ENCODE measurements at places on chromosomes 11 and 22.

DNA sequence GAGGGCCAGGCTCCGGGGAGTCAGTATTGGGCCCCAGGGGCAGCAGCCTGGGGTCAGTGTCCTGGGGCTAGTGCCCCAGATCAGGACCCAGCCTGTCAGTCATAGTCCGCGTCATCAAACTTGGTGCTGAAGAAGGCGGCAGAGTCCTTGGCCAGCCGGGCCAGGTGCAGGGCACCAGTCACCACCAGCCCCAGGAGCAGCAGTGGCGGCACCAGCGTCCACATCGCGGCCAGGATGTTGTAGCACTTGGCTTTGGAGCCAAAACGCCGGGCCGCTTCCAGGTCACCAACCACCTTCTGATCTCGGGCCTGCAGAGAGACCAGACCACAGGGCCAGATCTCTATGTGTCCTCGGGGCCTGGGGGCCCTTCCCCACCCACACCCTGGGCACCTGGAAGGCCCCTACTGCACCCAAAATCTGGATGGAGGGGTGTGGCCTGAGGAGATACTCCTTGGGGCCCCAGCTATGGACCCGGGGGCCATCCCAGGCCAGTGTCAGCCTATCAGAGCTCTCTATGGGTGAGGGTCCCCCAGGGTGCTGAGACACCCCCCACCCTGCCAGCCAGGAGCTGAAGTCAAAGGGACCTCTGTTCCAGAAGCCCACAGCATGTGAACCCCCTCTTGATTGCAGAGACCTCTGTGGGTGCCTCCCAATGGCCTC lies 790 bp downstream of the IFITM5 start:
- peak; percentile 10 for DNase-seq

DNA sequence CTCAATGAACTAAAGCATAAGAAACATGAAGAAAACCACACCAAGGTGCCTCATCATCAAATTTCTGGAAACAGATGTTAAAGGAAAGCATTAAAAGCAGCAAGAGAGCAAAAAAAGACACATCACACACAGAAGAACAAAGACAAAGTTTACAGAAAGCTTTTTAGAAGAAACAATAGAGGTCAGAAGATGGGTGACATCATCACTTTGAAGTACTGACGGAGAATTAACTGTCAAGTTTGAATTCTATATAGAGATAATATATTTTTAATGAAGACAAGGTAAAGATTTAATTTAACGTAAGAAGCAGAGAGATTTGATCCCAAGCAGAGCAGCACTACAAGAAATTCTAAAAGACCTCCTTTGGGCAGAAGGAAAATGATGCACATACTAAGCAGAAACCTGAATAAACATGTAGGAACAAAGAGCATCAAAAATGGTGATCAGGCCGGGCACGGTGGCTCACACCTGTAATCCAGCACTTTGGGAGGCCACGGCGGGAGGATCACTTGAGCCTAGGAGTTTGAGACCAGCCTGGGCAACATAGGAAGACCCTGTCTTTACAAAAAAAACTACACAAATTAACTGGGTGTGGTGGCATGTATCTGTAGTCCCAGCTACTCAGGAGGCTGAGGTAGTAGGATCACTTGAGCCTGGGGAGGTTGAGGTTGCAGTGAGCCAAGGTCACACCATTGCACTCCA lies 63.3 kb upstream of the RTL6 start:
- DNase-seq, result no peak

- no peak for DNase-seq
Measured at GRCh38 chr11:3046641-3047040, 10.6 kb downstream of the CARS1 start.

GRCh38 chr11:12234221-12234620 lies 123.8 kb downstream of the MICAL2 start:
- DNase-seq, result no peak

DNA sequence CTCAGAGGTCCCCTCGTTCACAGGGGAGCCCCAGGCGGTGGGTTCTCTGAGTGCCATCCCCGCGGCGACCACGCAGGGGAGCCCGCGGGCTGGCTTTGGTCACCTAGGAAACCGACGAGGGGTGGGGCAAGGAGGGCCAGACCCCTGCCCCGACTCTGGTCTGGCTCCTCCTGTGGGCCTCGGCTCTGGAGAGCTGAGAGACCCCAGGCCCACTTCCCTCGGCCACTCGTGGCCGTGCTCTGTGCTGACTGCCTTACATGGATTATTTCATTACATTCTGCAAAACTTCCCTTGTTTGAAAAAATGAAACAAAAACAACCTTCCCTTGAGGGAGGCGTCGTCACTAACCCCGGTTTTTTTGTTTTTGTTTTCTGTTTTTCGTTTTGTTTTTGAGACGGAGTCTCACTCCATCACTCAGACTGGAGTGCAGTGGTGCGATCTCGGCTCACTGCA lies 15.1 kb upstream of the CYTH4 start:
- peak; percentile 66 for DNase-seq

DNA sequence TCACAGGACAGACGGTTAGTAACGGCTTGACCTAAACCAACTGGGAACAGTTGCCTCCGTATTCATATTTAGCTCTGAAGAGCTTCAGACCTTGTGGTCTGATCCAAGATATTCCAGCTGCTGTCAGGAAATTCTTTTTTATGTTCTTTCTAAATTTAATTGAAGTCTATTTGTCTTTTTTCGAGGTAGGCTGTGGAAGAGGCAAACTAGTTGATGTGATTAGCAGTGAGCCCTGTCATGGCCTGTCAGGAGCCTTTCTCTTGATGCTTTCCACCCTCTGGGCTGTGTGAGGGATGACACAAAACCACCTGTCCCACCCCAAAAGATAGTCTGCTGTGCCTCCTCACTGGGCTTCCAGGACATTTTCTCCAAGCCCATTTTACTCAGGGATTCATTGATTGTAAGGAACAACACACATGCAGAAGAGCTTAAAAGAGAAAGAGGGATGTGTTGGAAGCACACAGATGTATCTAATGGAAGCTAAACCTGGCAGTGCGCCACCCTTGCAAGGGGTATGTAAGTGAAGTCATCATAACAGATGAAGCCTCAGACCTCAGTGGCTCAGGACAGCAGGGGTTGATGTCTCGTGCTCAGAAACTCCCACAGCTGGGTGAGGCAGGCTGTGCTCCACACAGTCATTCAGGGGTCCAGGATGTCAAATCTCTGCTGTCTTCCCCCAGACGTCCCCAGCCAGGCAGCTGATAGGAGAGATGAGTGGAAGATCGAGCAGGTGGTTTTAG lies 170.0 kb downstream of the NCAM1 start:
- DNase-seq, result no peak

GRCh38 chr11:75778962-75779361 lies 10.4 kb downstream of the DGAT2 start:
- no peak for DNase-seq

- DNase-seq, result no peak
Measured at GRCh38 chr11:57562596-57562995, 4.9 kb downstream of the UBE2L6 start.

DNA sequence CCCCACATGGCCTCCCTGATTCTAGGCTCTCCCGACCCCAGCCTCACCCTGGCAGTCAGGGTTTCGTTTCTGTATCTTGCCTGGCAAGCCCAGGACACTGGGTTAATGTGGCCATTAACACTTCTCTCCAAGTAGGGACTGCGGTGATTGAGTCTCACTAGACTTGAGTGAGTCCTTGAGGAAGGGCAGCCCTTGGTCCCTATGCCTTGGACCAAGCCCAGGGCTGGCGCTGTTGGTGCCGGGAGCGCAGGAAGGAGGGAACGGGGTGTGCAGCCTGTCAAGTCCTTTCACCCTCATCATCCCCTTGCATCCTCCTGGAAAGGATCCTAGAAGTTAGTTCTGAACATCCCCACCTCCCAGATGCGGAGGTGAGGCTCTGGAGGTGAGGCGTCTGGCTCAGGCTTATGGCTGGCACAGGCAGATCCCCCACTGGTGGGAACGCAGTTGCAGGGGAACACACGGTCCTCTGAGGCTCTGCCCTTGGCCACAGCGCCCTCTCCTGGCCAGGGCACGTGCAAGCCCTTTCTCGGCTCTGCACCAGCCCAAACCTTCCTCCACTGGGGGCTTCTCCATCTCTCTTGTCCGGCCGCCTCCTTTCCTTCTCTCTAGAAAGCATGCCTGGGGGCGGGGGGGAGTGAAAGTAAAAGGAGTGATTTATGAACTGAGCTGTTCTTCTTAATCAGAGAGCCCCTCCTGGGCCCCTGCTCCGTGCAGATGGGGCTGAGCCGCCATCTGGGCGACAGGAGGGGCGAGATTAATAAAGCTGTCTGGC lies 56.7 kb downstream of the TP53I11 start:
- peak; percentile 57 for DNase-seq

DNA sequence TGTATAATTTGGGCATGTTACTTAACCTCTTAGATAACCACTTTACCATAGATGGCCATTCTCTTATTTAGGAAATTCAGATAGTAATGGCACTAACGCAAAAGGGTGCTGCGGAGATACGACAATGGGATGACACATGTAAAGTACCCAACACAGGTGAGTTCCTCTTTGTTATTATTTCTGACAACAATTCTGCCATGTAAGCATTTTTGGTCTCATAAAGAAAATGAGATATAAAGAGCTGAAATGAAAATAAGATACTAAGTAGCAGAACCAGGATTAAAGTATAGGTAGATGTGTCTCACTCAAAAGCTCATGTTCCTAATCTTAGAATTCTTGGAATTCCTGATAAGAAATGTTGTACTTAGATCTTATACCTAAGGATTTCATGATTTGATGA lies 260.2 kb upstream of the CCDC90B start:
- no peak for DNase-seq

DNA sequence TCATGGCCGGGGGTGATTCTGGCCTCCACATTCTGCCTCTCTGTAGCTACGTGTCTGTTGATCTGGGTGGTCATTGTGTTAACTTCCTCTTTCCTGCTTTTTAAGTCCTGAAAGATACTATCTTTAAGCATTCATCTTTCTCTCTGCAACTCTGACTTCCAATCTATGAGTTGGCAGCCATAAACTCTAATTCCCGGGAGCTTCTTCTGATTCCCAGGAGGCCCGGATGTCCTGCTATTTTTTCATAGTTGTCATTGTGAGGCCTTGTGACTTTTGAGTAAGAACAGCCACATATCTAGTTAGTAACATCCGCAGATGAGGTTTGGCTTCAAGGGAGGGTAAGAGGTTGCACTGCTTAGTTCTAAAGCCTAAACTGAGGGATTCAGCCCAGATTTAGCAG lies 107.8 kb downstream of the SYN3 start:
- DNase-seq, result no peak

- DNase-seq, result no peak
Measured at GRCh38 chr11:116136987-116137674, 632.9 kb upstream of the CADM1 start.

DNA sequence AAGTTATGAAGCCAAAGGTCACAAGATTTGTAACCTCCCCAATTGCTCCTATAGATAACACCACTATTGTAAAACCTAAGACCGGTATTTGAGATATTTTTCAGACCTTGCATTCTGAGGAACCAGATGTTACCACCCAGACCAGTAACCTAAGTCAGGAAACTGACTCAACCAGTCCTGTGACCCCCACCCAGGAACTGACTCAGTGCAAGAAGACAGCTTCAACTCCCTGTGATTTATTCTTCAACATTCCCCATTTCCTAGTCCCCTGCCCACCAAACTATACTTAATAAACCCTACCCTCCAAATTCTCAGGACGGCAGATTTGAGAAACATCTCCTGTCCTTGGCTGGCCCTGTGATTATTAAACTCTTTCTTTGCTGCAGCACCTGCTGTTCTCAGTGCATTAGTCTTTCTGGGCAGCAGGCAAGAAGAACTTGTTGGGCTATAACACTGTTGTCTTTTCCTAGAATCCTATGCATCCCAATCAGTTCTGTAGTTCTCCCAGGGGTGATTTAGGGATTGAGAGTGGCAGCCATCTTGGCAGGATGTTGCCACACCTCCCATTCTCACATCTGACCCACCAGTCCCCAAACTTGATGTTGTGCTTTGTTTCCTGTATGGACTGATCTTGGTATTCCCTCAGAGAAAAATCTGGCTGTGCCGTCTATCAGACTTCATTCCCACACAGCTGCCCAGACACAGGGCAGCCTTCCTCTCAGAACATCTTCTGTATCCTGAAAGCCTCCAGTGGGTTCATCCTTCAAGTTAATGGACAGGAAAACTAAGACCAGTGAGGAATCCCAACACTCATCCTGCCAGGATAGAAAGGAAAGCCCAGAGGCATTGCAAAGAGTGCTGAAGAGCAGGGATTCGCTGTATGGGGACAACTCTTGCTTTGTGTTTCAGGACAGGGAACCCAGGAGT lies 104.0 kb downstream of the PDE2A start:
- no peak for DNase-seq

DNA sequence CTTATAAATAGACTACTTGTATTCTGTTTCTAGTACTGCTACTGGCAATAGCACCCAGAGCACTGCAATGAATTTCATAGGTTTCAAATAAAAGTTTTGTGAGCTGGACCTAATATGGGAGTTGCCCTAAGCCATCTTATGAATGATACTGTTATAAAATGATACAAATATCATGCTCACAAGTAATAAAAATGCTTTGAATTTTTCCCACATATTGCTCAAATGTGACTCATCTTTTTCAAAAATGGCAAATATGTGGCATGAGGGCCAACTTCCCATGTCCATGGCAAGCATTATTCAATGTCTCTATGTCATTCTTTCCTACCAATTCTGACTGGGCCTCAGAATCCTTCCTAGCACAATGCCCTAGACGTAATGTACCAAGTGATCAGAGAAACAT lies 137.6 kb downstream of the TRPC6 start:
- DNase-seq, result no peak

DNA sequence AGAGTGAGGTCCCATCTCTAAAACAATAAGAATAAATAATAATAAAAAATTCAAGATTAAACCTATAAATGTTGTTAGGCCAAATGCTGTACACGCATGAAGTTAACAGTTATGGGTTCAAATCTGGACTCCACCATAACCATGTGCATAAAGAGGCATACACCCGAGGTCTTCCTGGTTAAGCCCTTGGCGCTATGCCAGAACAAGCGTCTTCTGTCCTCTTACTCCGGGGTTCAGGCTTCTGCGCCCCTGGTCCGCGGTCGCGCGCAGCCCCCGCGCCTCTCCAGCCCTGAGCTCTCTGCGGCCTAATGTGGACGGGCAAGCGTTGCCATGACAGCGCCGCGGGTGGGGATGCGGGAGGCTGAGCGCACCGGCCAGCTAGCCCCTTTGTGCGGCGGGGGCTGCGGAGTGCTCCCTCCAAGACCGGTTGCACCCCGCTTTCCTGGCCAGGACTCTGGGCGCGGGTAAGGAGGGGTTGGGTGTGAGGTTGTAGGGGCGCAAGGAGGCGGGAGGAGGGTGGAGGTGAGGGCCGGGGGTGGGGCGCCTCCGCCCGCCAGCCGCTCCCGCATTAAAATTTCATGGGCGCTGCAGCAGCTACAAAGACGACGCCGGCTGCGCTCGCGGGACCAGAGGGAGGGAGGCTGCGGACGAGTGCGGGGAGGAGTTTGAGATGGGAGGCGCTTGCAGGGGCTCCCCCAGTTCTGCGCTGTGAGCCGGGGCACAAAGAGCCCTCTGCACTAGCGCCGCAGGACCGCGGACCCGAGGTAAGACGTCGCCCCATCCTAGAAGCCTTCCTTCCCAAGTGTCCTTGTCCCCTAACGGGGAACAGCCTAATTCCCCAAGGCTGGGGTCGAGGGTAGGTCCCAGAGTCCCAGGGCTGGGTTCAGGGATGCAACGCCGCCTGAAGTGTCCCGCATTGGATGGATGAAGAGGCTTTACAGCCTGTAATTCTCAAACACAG lies at the start of gene MIAT:
Gene MIAT (plus strand): TSS at position 698 of the 961 bp plus-strand sequence.
- DNase-seq, result peak; percentile 63

- no peak for DNase-seq
Measured at GRCh38 chr11:114237321-114238280, 58.6 kb upstream of the NNMT start.

Data from activated CD4-positive, alpha-beta T cell treated with anti-CD3 and anti-CD28 coated beads for 4 hours (primary cell).